ENCODE measurements at places on chromosomes 6 and 20.

GRCh38 chr20:4919047-4919704 is 82.1 kb downstream of the SLC23A2 start:
- no peak for DNase-seq

GRCh38 chr6:56348578-56348977 is 101.2 kb upstream of the COL21A1 start:
- DNase-seq: no peak

DNA sequence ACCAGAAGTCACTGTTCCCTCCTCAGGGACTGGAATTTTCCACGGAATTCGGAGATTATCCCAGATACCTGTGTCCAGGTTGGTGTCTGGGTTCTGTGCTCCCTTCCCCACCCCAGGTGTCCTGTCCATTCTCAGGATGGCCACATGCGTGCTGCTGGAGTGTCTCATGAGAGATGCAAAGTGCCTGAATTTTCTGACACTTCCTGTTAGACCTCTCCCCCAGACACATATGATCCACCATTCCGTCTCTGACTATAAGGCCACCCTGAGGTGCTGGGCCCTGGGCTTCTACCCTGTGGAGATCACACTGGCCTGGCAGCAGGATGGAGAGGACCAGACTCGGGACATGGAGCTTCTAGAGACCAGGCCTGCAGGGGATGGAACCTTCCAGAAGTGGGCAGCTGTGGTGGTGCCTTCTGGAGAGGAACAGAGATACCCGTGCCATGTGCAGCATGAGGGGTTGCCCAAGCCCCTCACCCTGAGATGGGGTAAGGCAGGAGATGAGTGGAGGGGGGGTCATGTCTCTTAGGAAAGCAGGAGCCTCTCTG is 14.4 kb upstream of the HLA-A start:
- no peak for DNase-seq

GRCh38 chr6:82030301-82030700 is 217.2 kb downstream of the IBTK start:
- no peak for DNase-seq

- DNase-seq: peak; percentile 44
Measured at GRCh38 chr20:33192912-33193501, 24.1 kb upstream of the BPIFA3 start.

- DNase-seq: no peak
Measured at GRCh38 chr6:1832844-1833787, 223.4 kb downstream of the FOXC1 start.

DNA sequence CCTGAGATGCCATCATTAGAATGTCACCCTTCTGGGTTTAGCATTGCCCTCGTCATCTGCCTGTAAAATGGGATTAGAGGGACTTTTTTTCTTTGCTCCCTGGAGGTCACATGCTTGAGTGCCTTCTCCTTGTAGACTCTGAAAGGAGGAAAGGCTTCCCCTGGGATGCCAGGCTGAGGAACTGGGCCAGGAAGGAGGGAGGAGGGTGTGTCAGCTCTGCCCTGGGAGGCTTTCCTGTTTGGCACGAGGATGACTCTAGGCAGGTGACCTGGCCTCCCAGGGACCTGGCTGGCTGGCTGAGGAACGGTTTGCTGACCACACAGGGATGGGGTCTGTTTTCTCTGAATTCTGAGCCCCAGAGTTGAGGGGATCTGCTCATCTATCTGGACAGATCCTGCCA is 137.9 kb upstream of the RNF24 start:
- DNase-seq: peak; percentile 74

- no peak for DNase-seq
Measured at GRCh38 chr20:34045930-34046725, 52.4 kb downstream of the RALY start.

DNA sequence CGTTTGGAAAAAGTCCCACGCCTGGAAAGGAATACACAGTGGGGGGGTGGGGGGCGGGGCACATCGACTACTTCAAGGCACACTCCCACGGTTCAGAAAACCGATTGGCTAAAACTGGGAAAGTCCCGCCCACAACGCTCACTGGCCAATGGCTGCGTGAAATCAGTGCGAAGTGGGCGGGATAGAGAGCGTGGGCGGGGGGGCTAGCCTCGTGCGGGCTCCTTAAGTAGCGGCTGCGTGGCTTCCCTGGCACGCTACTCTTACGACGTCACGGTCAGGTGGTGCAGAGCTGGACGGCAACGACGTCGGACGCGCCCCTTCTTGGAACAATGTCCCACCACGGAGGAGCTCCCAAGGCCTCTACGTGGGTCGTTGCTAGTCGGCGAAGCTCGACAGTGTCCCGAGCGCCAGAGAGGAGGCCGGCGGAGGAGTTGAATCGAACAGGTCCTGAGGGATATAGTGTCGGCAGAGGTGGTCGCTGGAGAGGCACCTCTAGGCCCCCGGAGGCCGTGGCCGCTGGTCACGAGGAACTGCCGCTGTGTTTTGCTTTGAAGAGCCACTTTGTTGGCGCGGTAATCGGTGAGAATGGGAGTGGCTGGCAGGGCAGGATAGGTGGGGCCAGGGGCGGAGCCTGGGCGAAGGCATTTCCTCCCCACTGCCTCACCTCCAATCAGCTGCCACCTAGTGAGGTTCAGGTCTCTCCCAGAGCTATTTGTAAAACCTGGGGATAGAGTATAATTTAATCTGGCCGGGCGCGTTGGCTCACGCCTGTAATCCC is at the start of gene DDX43:
DDX43 (plus strand) TSS at position 252 of the 778 bp plus-strand sequence; CDS start at position 330, 78 bp downstream.
- no peak for DNase-seq

DNA sequence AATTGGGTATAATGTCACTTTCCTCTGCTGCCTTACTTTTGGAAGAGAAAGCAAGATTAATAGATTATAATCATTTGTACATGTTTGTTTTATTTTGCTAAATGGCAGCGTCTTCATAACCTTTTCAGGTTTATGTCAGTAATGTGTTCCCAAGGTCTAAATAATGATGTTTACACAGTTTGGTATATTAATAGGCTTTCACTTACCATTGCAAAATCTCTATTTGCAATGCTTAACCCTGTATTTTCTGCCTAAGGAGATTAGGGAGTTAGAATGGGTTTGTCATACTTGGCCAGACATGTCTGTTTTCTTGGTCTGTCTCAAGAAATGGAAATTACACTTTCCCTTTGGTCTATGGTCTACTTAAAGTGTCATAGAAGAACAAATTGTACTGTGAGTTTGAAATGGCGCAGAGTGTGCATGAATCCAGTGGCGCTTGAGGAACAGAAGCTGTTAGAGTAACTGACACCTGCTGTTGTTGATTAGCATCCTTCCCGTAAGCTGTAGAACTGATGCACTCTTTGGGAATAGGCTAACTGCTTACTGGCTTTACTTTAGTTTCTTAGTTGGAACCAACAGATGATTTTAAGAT is 261.1 kb downstream of the SAMD5 start:
- no peak for DNase-seq

DNA sequence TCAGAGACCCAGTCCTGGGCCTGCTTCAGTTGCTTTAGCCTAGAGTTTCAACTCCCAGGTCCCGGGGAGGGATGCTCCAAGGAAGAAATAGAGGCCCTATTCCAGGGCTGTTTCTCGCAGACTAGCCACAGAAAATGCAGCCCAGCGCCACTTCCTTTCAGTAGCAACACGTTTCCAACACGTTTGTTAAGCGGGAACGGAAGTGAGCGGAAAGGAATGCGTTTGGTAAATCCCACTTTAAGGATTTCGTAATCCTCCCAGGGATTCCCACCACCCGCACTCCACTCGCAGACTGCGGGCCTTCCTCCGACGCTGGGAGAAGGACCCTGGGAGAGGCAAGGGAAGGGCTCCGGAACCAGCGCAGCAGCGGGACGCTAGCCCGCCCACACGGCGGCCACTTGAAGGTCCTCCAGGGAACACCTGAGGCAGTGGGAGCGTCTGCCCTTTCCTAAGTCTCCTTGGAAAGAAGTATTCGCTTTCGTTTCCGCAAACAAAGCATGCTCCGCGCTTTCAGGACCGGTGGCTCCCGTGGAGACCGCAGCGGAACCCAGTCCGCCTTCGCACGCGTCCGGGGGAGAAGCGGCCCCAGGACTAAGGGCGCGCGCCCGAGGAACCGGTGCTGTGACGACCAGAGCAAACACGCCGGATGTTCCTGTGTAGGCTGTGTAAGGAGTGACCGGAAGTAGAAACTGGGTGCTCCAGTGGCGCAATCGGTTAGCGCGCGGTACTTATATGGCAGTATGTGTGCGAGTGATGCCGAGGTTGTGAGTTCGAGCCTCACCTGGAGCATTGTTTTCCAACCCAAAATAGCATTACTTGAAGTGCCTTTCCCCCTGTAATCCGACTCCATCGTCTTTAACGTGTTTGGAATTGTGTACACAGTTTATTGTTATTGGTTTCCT is 227.6 kb upstream of the PRSS16 start:
- DNase-seq: peak; percentile 89

DNA sequence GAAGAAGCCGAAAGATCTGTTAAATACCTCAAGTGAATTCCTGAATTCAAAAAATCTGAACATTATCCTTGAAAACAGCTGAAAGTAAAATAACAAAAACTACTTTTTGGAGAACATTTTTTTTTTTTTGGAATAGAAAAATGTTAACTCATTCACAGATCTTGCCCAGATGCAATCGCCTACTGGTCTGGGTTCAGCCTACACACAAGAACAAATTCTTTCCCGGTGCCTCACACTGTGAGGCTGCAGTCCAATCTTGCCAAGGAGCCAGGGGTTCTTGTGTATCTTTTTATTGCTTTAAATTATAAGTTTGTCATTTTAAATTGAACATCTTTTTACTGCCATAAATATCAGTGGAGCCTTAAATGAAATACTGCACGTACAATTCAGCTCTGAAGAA is 41.2 kb upstream of the TMEM200A start:
- no peak for DNase-seq

GRCh38 chr6:100946021-100946540 is 65.0 kb upstream of the ASCC3 start:
- no peak for DNase-seq

GRCh38 chr6:106025655-106026054 is 60.5 kb upstream of the PRDM1 start:
- DNase-seq: no peak

DNA sequence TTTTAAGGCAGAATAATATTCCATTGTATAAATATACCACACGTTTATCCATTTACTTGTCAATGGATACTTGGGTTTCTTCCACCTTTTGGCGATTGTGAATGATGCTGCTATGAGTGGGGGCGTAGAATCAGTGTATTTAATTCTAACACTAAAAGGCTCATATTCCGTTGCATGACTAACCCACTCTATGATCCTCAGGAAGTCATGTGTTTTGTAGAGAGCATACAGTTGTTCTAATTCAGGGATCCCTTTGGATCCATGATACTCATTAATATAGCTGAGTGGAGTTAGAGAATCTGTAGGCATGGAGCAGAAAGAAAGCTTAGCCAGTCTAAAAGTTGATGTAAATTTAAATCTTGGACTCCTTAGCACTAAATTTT is 74.2 kb upstream of the TMEM170B start:
- no peak for DNase-seq

- no peak for DNase-seq
Measured at GRCh38 chr6:160077024-160077423, 44.6 kb upstream of the SLC22A1 start.

DNA sequence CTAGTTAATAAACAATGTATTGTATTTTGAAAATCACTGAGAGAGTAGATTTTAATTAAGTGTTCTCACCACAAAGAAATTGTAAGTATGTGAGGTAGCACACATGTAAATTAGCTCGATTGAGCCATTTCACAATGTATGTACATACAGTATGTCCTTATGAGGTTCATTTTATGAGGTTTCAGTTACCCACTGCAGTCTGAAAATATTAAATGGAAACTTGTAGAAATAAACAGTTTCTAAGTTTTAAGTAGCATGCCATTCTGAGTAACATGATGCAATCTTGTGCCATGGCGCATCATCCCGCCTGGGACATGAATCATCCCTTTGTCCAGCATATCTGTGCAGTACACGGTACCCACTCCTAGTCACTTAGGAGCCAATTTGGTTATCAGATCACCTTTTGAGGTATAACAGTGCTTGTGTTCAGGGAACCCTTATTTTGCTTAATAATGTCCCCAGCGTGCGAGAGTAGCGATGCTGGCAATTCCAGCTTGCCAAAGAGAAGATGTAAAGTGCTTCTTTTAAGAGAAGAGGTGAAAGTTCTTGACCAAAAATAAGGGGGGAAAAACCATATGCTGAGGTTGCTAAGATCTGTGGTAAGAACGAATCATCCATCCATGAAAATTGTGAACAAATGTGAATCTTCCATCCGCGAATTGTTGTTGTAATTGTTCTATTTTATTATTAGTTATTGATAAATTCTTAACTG is 64.7 kb downstream of the KCNS1 start:
- no peak for DNase-seq

DNA sequence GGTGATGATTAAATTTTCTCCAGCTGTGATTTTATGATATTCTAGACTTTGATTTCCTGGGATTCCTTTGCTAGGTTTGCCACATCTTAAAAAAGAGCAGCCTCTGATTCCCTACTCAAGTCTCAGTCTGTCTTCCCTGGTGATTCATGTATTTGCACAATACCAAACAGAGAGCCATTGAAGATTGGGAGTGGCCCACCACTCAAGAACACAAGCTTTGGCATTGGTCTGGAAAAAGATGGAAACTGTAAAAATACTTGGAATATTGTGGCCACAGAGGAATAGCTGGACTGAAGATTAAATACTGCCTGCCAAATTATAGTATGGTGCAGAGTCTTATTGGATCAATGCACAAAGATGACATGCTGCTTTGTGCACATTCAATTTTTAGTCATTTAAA is 32.9 kb downstream of the PTCHD4 start:
- no peak for DNase-seq

DNA sequence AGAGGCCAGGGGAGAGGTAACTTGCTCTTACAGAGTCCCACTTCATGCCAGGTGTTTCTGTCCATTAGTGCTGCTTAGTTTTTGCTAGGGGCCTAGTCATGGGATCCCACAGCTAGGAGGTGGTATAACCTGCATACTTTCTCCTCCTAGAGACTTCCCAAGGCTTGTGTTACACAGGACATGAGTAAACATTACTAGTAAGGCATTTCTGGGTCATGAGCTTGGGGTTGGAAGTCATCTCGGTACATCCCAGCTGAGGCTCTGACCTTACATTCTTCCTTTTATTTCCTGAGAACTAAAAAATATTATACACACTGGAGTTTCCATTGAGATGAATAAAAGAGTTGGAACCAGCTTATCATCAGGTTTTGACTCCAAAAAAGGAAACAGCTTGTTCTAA is 20.9 kb upstream of the PNPLA1 start:
- no peak for DNase-seq

GRCh38 chr6:145809211-145809610 is 5.4 kb downstream of the FBXO30 start:
- no peak for DNase-seq

GRCh38 chr6:156154896-156155295 is 622.3 kb upstream of the ARID1B start:
- DNase-seq: no peak

DNA sequence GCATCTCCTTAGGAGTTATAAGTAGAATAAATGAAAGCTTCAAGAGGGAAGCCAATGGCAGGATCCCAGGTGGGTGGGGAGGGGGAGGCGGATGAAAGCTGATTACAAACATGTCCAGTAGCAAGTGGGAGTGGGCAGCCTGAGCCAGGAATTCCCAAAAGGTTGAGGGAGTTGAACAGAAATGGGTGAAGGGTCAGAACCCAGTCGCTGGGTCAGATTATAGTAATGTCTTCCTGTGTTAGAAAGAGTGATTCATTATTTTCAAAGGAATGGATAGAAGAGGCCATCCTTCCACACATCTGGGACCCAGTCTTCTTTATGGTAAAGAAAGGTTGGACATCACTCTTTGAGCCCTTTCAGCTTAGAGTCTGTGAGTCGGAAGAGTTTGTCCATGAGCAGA is 41.0 kb upstream of the FAM50B start:
- no peak for DNase-seq

GRCh38 chr6:37303091-37303660 is 45.2 kb upstream of the TMEM217 start:
- DNase-seq: no peak

Data from neural progenitor cell (in vitro differentiated cells).